Left lung (tissue), 14 donors: ENCODE measurements at places on chromosomes 16 and 17. TPM values are rescaled to one million over a fixed set of nuclear protein-coding genes. Genes with fewer than 3 reads are reported as not detected.
A peak's percentile ranks its signal among the peaks of the same experiment; 100 is the strongest.

PABPN1L gene
- total RNA-seq: not detected

- no peaks in the 10 kb centered on the region for H3K4me1 ChIP-seq
- H3K27me3 ChIP-seq: no peaks in the 10 kb centered on the region
- H3K4me3 ChIP-seq: no peak overlapping the region
- no peak for DNase-seq
- peaks cover 41% of the 10 kb centered on the region for H3K36me3 ChIP-seq
- H3K27ac ChIP-seq: no peak overlapping the region
Observed at GRCh38 chr16:27458258-27458657, 56.3 kb downstream of the IL21R start.

GRCh38 chr16:14378131-14378551 is 251.9 kb downstream of the PARN start:
- H3K36me3 ChIP-seq: no peaks in the 10 kb centered on the region
- no peak overlapping the region for H3K4me3 ChIP-seq
- no peak overlapping the region for H3K27ac ChIP-seq

GRCh38 chr17:15119968-15120367 is 145.2 kb downstream of the PMP22 start:
- H3K4me1 ChIP-seq: no peaks in the 10 kb centered on the region
- H3K27ac ChIP-seq: no peak overlapping the region
- DNase-seq: no peak
- H3K4me3 ChIP-seq: no peak overlapping the region

DNA sequence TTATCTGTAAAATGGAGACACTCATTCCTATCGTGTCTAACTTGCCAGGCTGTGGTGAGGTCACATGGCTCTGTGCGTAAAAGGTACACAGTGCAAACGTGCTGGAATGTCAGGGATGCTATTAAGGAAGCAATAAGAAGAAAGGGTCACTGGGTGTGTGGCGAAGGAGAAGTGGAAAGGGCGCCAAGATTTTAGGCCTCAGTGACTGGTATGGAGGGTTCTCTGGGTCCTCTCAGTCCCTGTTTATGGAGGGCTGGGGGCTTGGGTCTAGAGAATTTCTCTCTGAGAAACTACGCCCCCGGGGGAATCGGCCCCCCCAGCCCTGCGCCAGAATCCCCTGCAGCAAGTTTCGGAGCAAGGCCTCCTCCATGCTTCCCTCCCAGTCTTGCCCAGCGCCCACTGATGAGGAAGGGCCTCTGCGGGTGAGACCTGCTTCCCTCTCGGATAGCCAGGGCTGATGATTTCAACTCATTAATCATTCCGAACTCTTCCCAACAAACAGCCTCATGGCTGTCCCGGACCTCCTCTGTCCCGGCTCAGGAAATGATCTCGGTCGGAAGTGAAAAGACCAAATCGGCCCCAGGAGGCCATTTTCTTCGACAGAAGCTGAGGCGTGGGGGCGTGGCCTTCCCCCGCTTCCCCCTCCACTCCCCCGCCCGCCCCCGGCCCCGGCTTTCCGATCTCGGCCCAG is 1.2 kb upstream of the HEXIM1 start:
- no peaks in the 10 kb centered on the region for H3K36me3 ChIP-seq
- H3K27me3 ChIP-seq: no peaks in the 10 kb centered on the region
- peaks cover 55% of the 10 kb centered on the region for H3K4me1 ChIP-seq
- H3K27ac ChIP-seq: peak overlapping the region; percentile 97
- peak; percentile 81 for DNase-seq

DNA sequence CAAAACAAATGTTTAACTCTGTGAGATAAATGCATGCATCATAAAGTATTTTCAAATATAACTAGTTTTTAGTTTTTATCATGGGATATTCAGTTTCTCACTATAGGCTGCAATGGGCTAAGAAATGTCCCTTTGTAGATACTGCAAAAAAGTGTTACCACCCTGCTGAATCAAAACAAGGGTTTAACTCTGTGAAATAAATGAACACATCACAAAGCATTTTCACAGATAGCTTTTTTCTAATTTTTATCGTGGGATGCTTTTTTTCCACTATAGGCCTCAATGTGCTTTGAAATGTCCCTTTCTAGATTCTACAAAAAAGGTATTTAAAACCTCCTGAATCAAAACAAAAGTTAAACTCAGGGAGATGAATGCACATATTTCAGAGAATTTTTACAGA is 541.1 kb downstream of the KCNJ18 start:
- H3K27ac ChIP-seq: no peak overlapping the region
- H3K4me1 ChIP-seq: no peaks in the 10 kb centered on the region
- H3K36me3 ChIP-seq: no peaks in the 10 kb centered on the region
- no peaks in the 10 kb centered on the region for H3K27me3 ChIP-seq

DNA sequence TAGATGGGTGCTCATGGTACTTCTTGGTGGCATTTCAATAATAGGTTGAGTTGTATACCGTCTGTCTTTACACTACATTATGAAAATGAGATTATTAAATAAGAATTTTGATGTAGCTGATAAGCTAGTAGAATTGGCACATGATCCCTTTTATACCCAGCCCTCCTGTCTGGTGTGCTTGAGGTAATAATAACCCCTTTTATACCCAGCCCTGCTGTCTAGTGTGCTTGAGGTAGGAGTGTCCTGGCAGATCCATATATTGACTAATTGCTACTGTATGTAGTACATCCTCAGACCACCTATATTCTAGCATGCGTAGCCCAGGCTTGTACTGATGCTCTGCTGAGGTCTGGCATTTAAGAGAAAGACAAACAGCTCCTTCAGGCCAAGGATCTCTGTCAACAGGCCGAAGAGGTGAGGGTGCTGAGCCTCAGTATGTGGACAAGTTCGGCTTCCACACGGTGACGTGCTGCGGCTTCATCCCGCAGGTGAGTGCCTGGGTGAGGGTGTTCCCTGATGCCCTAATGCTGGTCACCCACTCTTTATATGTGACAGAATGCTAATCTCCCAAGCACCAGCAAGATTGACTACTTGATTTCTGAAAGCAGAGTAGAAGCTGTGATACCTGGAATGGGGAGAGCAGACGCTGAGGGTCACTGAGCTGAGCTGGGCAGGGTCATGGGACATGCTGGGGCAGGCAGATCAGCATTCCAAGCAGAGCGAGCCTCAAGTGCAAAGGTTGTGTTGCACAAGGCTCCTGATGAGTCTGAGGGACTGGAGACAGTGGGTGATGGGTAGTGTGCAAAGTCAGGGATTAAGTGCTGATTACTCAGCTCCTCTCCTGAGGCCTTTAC is 5.7 kb downstream of the FN3K start:
- no peaks in the 10 kb centered on the region for H3K27me3 ChIP-seq
- no peak overlapping the region for H3K4me3 ChIP-seq
- H3K27ac ChIP-seq: no peak overlapping the region
- DNase-seq: peak; percentile 13

DNA sequence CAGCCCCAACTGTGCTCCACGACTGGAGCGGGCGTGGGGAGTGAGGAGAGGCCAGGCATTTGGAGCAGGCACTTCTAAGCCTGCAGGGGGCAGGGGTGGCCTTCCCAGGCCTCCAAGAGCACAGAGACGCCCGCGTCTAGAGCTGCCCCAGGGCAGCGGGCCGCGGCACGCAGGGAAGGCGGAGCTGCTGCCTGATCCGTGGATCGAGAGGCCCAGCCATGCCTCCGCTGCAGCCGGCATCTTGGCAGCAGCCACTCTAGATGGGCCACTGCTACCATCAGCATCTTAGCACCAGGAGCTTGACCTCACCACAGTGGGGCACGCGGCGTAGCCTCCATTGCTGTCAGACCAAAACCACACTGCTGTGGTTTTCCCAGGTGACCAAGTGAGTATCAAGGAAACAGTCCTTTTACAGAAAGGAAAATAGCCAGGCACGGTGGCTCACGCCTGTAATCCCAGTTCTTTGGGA is 20.4 kb upstream of the WDR45B start:
- no peak overlapping the region for H3K4me3 ChIP-seq
- DNase-seq: no peak
- H3K27ac ChIP-seq: no peak overlapping the region
- no peaks in the 10 kb centered on the region for H3K27me3 ChIP-seq
- H3K4me1 ChIP-seq: no peaks in the 10 kb centered on the region
- H3K36me3 ChIP-seq: no peaks in the 10 kb centered on the region

DNA sequence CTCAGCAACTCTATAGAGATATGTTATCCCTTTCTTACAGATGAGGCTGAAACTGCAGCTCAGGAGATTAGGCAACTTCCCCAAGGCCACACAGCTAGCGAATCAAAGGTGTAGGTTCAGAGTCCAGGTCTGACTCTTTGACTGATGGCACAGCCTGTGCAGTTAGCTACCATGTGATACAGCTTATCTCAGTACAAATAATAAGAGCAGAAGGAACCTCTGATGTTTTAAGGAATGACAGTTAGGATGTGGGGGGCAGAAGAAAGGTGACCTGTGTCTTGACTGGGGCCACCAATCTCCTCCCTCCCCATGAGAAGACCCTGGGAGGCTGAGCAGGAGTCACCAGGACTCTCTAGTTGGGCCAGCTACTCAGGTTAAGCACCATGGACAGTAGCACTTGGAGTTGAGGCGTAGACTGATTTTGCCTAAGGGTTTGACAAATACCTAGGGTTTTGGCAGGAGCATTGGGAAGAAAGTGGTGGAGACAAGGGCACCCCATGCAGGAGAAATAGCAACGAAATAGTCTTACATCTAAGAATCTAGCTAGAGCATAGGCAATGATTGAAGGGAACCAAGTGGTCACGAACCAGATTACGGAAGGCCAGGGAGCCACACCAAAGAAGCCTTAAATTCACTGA is 22.8 kb upstream of the ACSM2B start:
- no peak for DNase-seq
- no peak overlapping the region for H3K27ac ChIP-seq
- H3K4me3 ChIP-seq: no peak overlapping the region
